H9 (cell line): ENCODE measurements at places on chromosomes 12 and 14. TPM values are rescaled to one million over a fixed set of nuclear protein-coding genes. Genes with fewer than 3 reads are reported as not detected.

Gene CIDEB
- total RNA-seq, result not detected in 2 replicates

- no peak for DNase-seq
Observed at GRCh38 chr12:27428466-27428865, 18.1 kb upstream of the SMCO2 start.

DNA sequence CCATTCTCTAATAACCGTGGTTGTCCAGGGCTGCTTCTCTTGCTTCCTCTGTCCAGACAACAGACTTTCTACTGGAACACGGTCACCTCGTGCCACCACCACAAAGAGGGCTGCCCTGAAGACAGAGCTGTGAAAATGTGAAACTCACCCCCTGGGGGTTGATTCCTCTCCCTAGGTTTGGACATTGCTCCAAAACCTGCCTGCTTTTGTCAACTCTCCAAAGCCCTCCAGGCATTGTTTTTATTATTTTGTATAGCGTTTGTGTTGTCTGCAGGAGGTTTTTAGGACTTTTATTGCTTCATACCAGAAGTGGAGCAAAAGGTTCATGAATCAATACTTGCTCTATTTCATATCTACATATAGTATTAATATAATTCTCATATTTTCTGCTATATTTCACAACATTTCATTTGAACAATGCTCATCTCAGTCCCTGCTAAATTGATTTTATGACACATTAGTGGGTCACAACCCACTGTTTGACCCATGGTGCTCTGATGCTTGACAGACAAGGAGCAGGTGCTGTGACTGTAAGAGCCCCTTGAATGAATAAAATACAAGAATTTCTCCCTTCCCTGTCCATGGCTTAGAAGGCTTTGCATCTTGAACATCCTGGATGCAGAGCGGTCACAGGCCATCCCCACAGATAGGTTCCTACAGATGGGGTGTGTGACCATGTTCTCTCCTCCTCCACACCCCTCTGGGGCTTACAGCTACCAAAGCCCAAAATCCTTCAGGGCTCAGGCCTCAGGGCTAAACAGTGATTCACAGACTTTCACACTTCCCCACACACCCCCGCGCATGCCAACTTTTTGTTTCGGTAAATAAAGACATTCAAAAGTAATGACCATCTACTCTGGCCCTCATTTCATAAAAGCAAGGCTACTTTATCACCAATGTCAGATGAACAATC, 20.6 kb upstream of the EML1 start:
- DNase-seq, result no peak

DNA sequence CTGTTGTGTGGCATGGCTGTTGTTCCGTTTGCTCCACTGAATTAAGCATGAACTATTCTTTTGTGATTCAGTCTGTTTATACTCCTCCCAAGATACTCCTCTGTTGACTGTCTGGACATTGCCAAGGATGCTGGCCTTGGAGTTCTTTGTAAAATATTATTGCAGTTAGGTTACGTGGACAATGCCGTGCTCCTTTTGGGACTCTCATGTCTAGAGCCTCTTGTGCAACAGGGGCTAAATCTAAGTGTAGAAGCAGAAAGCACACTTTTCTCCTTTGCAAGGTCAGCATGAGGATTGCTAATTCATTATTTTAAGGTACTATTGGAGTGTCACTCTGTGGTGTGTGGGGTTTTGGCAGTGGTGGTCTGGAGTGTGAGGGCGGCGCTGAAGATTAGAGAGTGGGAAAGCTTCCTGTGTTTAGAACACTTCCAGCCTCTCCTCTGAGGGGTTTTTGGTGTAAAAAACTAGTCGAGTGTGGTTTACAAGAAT, 125.4 kb downstream of the SAMD4A start:
- DNase-seq, result no peak

DNA sequence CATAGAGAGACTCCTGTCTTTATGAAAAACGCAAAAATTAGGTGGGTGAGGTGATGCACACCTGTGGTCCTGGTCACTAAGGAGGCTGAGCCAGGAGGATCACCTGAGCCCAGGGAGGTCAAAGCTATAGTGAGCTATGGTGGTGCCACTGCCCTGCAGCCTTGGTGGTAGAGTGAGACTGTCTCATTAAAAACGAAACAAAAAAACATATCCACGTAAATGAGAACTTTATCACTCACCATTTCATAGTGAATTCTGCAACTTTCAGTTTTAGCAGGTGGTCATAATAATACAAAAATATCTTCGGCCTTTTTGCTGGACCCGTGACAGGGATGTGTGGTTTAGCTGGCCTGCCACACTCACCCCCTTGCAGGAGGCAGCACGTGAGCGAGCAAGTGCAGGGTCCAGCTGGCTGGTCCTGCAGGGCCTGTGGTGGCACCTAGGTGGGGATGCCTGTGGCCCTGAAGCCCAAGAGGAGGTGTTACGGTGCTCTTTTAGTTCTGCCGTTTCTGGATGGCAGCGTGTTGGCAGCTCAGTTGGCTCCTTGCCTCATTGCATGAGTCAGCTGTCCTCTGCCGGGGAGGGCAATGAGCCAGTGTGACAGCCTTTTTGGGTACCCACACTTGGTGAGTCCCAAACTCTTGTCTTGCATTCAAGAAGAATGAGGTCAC, 1330.7 kb upstream of the TMEM132C start:
- no peak for DNase-seq
